ENCODE measurements at places on chromosomes 11 and 22.
A peak's percentile ranks its signal among the peaks of the same experiment; 100 is the strongest.

GRCh38 chr22:47842119-47842518 is 1079.7 kb downstream of the TBC1D22A start:
- no peak for DNase-seq

DNA sequence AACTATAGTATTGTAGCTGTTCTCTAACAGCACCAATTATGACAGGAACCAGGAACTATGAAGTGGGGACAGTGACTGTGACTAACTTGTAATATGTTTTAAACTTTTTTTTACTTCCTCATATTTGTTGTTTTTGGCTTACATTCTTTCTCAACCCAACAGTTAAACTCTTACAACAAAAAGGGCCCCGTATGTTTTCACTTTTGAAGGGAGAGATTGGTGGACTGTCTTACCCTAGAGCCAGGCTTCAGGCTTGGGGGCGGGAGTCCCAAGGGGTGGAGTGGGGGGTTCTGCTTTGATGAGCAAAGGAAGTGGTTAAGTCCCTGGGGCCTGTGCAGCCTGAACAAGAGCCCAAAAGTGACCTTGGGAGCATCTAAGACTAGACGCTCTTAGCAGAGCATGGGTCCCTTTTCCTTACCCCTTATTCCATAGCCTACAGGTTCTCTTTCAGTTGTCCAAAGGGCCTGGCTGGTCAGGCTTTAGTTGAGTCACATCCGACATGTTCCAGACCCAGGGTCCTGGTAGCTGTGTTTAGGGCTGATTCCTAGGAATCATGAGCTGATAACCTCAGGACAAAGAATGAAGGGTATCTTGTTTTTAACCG is 38.8 kb downstream of the STIM1 start:
- DNase-seq: peak; percentile 75

DNA sequence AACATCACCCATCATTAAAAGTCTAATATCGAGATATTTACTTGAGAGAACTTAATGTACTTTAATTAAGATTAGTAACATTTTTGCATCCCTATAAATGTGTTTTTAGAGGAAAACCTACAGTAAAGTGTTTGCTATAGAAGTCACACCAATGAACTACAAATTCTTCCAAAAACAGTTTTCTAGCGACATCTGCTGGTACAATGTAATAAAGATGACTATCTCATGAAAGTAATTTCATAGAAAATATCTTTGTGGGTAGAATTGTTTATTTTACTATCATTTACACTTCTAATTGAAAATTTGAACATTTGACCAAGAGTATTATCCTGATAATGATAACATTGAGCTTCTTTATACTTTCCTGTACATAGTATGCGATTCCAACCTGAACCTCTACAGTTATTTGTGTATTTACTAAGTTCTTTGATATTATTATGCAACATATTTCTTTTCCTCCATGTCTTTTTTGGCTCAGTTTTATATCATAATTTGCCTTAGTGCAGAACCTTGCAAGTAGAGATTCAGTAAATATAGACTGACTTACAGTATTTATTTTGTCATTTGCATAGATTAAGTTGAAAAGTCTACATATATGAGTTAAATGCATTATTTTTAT is 252.7 kb downstream of the TMEM135 start:
- DNase-seq: peak; percentile 66

- DNase-seq: peak; percentile 91
These were observed 37.6 kb downstream of the RIBC2 start for GRCh38 chr22:45450921-45451651.

DNA sequence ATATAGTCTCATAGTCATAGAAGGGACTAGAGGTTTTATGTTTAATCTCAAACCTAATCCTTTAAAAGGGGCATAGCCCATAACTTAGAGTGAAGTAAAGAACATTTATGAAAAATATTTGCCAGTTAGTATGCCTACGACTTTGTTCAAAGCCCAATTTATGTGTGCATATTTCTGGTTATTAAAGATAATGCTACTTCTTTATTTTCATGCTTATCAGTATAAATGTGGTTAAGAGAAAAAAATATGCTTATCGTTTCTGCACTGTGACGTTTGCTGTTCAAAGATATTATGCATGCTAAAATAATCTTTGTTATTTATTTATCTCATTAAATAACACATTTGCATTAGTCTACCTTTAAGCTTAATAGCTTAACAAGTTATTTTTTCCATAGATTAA is 343.9 kb downstream of the DYNC2H1 start:
- DNase-seq: no peak
